Activated CD4-positive, alpha-beta T cell treated with anti-CD3 and anti-CD28 coated beads, Interleukin-2, amount 50 U/mL, for 48 hours (primary cell): ENCODE measurements at places on chromosomes 7 and 10.

DNA sequence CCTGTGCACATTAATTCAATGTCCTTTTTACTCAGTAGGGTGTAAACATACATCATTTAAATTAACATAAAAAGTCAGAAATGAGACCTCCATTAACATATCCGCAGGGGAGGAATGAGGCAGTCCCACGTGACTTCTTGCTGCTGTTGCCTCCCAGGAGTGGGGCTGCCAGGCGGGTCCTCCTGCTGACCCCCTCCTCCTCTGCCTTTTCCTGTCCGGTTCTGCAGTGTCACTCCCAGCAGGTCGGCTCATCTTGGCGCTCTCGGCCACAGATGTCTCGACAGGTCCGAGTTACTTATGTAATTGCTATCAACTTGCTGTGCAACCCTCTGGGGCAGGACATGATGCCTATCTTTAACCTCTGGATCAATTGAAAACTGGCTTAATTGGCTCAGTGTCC, 329.6 kb downstream of the GALNT17 start:
- DNase-seq, result no peak

GRCh38 chr7:92661651-92662050, 71.5 kb upstream of the FAM133B start:
- DNase-seq, result no peak

- DNase-seq, result no peak
Measured at GRCh38 chr10:33238643-33239042, 95.8 kb downstream of the NRP1 start.

DNA sequence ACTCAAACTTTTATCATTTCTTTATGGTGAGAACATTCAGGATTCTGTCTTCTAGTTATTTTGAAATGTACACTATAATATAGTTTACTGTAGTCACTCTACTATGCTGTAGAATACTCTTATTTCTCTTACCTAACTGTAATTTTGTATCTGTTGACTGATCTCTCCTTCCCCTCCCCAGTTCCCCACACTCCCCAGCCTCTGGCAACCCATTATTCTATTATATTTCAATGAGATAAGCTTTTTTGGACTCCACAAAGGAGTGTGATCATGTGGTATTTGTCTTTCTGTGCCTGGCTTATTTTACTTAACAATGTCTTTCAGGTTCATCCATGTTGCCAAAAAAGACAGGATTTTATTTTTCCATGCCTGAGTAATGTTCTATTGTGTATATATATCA, 71.4 kb upstream of the DYNC1I1 start:
- DNase-seq, result no peak

GRCh38 chr10:113148071-113148825, 198.2 kb downstream of the TCF7L2 start:
- DNase-seq, result no peak

GRCh38 chr7:129298268-129298893, 73.6 kb downstream of the AHCYL2 start:
- peak; percentile 60 for DNase-seq

DNA sequence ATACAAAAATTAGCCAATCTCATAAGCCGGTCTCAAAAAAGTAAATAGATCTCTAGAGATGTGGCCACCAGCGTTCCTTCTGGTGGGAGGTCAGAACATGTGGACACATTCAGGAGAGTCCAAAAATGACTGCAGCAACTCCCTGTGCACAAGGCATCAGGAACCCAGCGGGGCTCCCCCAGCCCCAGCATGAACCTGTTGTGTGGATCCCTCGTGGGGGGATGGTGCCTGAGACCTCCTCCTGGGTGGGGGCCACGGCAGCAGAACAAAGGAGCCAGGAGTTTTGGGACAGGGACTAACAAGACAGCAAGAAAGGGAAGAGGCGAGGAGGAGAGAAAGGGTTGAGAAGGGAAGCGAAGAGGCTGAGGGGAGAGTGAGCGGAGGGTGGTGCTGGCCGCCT, 121.8 kb downstream of the WDR37 start:
- no peak for DNase-seq

DNA sequence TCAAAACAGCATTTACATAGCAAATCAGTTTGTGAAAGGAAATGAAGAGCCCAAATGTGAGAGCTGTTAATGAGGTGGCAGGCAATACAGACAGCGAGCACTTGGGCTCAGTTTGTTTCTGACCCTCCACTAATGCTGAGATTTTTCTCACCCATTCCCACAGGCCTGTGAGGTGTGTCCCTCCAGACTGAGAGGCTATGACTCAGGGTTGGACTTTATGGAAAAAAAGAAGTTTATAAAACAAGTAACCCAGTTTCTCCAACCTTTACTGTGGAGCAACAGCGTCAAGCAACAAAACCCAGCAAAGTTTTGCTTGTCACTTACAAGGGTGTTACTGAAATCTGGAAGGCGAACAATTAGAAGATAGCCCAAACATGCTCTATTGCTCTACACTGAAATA, 4.9 kb upstream of the FEZF1 start:
- DNase-seq, result no peak

DNA sequence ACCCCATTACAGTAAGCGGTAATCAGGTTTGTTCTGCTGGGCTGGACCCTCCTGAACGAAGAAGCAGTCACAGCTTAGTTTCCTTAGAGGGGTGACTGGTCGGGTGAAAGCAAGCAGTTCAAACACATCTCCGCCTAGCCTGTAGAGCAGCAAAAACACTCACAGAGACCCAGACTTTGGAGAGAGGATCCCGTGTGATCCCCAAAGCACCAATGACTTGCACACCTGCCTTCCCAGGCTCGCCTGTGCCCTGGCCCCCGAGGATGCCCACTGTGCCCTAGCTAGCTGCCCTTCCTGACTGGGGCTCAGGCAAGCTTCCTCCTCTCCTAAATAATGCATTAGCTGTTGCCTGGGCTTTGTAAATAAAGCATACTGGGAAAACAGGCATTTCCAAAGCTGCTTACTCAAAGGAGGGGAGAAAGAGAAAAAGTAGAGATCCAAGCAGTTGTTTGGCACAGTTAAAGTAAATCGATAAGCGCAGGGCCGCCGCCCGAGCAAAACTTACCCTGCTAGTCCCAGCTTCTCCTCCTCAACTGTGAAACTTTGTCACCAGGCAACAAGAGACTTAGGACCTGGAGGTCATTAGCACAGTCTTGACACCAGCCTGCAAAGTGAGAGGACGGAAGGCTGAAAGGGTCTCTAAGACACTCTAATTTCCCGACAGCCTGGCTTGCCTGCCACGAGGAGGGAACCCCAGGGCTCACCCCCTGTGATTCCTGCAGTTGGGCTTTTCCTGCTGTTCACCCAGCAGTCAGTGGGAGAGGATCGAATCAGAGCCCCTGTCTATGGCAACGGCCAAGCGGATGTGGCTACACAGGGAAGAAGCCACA, 4.8 kb downstream of the LRRC18 start:
- no peak for DNase-seq

GRCh38 chr7:42274053-42274452, 37.0 kb upstream of the GLI3 start:
- no peak for DNase-seq

DNA sequence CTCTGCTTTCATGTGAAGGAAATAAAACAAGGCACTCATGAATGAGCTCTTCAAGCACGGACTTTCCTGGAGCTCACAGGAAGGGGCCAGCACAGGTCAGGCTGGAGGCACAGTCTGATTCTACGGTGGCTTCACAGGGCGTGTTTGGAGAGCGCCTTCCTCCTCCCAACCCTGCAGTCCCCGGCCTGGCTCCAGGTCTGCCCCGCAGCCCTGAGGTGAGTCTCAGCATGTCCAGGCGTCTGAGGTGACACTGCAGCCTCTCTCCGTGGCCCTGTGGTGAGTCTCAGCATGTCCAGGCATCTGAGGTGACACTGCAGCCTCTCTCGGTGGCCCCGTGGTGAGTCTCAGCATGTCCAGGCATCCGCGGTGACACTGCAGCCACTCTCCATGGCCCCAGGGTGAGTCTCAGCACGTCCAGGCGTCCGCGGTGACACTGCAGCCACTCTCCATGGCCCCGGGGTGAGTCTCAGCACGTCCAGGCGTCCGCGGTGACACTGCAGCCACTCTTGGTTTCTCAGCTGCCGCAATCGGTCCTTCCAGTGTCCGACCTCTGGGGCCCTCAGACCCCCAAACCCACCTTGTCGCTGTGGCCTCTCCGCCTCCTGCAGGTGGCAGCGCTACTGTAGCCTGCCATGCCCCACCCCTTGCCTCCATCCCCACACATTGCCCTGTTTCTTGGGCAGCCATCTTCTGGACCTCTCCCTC, 381.7 kb downstream of the DNAJB6 start:
- no peak for DNase-seq

DNA sequence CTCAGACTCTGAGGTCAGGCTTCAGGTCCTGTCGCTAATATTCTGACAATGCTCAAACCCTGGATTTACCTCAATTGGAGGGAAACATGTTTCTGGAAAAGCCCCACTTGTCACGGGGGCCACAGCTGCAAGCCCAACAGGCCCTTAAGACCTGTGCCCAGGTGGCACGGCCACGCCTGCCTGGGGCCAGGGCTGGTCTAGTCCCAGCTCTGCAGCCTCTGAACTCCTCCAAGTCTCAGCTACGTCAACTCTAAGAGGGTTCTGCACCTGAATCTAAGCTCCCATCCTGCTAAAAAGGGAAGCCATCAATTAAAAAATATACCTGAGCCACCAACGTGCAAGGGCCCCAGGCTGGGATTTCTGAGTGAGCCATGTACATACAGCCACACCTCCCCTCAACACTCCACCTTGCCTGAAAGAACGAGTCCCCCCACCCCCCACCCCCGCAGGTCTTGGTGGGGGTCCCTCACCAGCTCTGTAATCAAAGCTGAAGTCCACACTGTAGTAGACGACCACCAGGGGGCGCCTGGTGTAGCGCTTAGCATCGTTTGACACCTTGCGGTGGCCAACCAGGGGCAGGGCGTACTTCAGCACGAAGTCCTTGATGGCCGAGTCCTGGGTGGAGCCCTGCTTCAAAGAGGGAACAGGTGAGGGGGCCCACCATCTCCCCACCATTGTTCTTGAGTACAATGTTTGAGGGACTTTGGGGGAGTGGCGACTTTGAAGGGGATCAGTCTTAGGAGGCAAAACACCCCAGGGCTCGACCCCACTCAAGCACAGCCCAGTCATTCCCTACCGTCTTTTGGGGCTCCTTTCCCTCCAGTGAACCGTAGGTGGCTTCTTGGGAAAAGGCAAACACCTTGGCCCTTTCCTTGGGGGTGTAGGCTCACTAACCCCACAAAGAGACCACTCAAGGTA, 22.6 kb downstream of the PDIA4 start:
- DNase-seq, result peak; percentile 86

DNA sequence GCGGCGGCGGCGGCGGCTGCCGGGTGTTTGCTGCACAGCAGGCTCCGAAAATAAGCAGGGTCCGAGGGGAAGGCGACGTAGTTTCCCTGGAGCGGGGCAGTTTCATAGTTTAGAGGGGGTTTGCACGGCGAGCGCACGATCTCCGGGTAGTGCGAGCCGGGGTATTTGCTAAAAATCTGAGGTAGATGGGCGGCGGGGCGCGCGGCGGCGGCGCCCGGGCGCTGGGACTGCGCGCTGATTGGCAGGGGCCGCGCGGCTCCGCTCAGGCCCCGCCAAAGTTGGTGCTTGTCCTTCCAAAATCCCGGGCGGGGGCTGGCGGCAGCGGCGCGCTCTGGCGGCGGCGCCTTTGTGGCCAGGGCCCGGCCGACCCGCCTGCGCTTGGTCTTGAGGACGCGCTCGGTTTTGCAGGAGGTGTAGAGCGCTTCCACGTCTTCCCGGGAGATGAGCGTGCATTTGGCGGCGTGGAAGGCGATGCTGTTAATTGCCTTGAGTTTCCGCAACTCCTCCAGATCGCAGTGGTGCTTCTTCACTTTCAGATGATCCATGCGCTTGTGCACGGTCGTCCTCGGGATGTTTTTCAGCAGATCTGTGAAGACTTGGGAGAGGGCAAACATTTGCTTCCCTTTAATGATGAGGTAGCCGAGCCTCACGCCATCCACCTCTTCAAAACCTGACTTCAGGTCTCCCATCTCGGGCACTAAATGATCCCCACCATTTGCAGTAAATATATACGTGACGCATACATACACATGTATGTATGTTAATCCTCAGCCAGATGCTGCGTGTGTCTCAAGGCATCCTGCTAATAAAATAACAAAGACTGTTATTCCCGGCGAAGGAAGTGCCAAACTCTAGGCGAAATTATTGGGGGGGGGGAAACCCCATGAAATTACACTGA, 8.1 kb downstream of the SKIDA1 start:
- peak; percentile 47 for DNase-seq

- no peak for DNase-seq
Measured at GRCh38 chr10:126158133-126158892, 230.0 kb downstream of the ADAM12 start.

DNA sequence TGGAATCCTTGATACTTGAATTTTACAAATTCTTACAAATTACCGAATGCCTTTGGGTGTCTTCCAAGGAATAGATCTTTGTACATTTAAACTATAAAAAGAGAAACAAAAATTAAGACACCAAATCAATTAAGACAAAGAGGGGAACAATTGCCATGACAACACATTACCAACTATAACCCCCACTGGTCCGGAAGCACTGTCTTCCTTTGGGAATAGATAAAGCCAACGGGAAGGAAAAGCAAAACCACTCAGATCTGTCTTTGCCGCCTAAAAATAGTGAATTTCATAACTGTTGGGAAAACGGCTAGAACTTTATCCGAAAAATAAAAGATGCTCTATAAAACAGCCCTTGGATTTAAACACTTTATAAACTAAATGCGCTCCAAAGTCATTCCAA, 37.4 kb downstream of the GRB10 start:
- no peak for DNase-seq

DNA sequence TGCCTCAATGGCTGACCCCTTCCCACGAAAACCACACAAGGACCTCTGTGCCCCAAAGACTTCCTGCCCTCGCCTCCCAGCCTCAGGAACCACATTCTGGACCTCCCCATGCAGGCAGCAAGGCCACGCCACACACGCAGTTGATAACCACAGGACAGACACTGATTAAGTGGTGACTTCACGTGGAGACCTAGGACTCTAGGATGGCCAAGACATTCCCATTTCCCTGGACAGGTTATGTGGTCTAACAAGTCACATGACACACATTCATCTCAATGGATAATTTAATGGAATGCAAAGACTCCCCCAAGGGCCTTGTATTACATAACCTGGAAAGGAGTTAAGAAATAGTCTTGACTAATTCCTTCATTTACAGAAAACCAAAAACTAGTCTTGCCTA, 110.2 kb downstream of the LARP4B start:
- no peak for DNase-seq

GRCh38 chr7:74482197-74482467, 28.4 kb downstream of the GTF2IRD1 start:
- DNase-seq, result no peak

GRCh38 chr7:157829491-157829890, 492.7 kb downstream of the DNAJB6 start:
- DNase-seq, result no peak

DNA sequence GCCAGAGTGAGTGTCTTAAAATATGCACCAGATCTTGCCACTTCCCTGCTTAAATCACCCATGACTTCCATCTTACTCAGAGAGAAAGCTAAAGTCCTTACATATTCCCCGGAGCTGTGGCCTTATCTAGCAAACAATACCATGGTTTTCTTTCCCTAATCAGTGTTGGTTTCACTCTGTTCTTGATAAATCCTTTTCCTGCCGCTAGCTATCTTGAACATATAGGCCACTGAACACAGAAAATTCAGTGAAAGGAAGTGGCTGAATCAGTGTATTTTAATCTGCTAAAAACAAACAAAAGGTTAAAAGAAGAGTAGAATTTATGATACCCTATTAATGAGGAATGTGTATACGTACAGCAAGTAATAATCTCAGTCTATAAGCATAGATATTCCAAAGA, 42.0 kb upstream of the JAZF1 start:
- no peak for DNase-seq

GRCh38 chr10:115049960-115050359, 43.2 kb upstream of the ATRNL1 start:
- no peak for DNase-seq

GRCh38 chr10:47143072-47143471, 156.9 kb upstream of the GDF10 start:
- no peak for DNase-seq

GRCh38 chr10:58618158-58618676, 105.5 kb downstream of the BICC1 start:
- no peak for DNase-seq
